ENCODE measurements at places on chromosomes 7 and 10.

GRCh38 chr10:3781468-3782145 lies 3.4 kb downstream of the KLF6 start:
- peak; percentile 67 for DNase-seq

- no peak for DNase-seq
Measured at GRCh38 chr7:157458254-157458633, 121.4 kb downstream of the DNAJB6 start.

- DNase-seq = no peak
Measured at GRCh38 chr7:116399819-116400218, 99.7 kb upstream of the CAV2 start.

DNA sequence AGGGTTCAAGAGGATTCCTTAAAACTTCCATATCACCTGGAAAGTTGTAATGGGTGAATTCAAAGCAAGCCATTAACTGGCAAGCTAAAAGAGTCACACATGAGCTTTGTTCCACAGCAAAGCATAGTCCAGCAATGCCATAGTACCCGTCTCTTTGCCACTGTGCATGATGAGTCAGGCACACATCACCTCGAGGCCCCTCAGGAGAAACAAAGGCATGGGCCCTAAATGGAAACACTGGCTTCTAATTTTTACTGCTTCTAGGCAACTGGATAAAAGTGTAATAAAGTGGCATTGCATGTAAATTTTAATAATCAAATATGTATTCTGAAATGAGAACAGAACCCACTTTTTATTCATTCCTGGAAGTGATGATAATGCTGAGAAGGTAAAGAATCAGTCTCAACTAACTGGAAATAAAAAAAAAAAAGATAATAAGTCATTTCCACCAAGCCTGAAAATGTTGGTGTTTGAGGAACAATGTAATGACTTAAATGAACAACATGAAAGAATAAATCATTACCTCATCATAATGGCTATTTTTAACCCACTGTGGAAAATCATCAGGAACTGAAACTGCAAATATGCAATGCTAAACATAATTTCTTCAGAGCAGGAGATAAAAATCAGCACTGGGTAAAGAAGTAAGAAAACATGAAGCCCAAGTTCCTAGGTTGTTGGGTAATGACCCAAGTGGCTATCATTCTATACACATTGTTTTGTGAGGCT lies 104.9 kb downstream of the CDK6 start:
- no peak for DNase-seq

DNA sequence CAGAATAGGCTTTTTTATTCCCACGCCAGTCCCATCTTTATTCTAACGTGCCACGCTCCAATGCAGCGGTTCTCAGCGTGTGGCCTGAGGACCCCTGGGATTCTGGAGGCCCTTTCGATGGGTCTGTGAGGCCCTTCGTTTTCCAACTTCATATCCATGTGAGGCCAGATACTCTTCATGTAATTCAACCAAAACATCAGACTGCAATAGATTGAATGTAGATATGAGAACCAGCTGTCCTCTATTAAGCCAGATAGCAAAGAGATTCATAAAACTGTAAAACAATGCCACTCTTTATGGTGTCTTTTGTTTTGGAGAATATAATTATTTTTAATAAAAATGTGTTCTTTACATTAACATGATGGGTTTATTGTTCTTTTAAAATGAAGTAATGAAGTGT lies 53.2 kb upstream of the KMT2C start:
- no peak for DNase-seq

DNA sequence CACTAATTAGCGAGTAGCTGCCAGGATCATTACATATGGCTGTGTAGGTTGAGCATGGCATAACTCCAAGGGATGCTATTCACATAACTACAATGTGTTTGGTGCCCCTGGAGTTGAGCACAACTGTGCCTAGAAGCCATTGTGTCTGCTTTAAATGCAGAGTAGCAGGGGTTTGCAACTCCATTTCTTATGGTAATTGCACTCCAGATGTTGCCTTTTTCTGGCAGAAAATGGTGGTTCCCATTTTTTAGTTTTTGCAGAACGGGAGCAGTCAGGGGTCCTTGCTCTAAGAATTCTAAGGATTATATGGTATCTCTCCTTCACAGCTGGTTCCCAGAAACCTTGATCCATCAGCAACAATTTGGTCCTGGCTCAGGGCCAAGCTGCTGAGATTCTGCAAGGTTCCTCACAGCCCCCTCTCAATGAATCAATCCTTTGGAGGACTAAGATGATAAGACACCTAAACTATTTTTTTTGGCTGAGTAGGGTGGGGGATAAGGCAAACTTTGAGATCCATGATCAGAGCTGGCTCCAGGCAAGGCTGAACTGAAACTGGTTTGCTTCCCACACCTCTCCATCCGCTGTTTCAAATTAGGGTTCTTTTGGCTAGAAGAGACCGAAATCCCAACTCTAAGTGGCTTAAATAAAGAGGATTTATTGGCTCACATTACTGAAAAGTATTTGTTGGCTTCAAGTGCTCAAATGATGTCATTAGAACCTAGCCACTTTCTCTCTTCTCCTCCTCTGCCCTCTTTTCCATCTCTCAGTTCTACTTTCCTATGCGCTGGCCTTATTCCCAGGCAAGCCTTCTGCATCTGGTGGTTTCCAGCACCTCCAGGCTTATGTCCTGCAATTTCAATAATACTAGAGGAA lies 97.5 kb upstream of the CCDC6 start:
- DNase-seq = no peak

DNA sequence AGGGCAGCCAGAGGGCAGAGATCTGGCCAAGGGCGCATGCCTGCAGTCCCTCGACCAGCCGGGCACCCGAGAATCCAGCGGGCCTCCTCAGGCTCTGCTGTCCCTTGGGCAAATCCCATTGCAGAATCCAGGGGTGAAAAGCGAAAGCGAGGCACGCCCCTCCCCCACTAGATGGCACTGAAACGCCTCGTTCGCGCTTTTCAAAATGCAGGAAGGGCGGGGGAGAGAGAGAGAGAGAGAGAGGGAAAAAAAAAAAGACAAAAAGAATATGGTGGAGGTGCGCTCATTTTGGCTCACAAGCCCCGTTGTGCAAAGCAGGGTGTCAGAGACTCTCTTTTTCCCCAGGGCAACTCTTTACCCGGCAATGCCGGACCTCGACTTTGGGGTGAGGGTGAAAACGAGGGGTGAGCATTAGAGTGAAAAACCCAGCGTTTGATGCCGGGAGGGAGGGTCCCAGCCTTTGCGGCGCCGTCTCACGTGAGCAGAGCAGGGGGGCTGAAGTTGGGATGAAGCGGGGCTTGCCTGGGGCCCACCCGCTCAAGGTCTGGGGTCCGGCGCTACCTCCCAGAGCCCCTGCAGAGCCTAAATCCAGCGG lies 2.5 kb upstream of the TMEM178B start:
- no peak for DNase-seq

DNA sequence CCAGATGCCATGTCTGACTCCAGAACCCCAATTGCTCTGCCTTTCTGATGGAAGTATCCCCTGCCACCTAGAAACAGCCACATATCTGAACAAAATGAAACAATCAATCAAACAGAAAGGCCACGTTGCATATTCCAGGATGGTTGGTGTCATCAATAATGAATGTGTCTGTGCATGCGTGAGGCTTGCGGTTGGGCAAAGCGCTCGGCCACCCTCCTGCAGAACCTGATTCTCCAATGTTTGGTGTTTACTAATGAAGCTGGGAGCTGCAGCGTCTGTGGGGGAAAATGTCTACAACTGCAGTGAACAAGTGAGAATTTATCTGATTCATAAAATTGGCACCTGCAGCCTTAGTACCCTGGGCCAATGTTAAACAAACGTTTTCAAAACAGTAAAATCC lies 121.2 kb upstream of the ADARB2 start:
- no peak for DNase-seq

- DNase-seq = no peak
Measured at GRCh38 chr7:79515358-79515757, 61.9 kb upstream of the MAGI2 start.

GRCh38 chr7:158583143-158583542 lies 4.5 kb downstream of the PTPRN2 start:
- no peak for DNase-seq

- no peak for DNase-seq
Measured at GRCh38 chr7:81638198-81638597, 131.6 kb downstream of the HGF start.

DNA sequence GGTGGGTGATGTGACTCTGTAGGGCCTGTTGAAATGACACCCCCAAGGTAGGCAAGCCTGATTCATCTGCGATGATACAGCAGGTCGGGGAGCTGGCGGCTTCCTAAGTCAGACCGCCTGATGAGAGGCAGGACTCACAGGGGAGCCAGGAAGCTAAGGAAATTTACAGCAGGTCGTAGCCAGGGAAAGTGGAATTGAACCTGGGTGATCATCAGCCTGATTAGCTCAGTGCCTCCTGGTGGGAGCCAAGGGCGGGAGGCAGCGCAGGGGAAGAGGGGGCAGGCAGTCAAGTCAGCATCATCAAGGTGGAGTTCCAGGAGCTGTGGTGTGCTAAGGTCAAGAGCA lies 18.5 kb upstream of the TRIM56 start:
- DNase-seq = no peak

- no peak for DNase-seq
Measured at GRCh38 chr7:628826-629225, 97.7 kb upstream of the DNAAF5 start.

DNA sequence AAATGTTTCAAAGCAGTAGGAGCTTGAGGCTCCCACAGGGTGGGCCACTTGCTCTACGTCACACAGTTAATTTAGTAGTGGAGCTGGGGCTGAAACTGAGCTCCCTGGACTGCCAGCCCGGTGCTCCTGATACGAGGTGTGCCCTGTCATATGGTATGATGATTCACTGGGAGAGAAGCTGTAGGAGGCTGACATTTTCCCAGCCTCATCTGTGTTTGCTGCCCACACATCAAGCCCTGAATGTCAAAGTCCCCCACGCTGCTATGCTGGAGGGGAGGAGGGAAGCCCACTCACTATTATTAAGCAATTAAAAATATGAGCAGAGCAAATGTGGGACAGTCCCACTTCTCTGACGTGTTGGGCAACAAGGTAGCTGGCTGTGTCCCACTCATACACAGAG lies 81.2 kb upstream of the SORCS3 start:
- DNase-seq = no peak

- DNase-seq = no peak
Measured at GRCh38 chr10:102159051-102159597, 6.9 kb downstream of the NOLC1 start.

- DNase-seq = no peak
Measured at GRCh38 chr10:6151087-6151977, 51.4 kb upstream of the PFKFB3 start.

DNA sequence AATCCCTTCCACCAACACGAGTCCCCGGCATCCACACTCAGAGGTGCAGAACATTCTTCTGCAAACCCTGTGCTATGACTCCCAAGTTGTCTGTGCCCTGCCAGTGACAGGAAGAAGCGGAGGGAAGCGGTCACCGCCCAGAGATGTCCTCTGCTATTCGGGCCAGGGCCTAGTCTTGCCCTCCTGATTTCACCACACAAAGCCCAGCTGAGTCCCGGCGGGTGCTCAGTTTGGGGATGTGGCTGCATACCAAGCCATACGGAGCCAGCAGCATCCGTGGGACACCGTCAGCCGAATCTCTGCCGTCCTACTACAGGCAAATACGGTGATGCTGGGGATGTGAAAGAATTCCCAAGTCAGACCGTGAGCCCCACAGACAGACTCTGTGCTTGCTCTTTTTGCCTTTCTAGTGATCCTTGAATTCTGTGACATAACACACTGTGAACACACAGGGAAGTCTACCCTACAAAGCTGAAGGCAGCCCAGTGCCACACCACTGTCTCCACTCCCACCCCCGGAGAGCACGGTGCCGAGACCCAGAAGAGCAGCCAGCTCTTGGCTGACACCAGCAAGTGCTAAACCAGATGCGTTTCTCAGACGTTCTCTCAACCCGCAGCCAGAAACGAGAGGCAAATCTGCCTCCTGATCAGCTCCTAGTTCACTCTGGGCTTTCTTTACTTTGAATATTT lies 2.0 kb downstream of the STK32C start:
- DNase-seq = no peak

DNA sequence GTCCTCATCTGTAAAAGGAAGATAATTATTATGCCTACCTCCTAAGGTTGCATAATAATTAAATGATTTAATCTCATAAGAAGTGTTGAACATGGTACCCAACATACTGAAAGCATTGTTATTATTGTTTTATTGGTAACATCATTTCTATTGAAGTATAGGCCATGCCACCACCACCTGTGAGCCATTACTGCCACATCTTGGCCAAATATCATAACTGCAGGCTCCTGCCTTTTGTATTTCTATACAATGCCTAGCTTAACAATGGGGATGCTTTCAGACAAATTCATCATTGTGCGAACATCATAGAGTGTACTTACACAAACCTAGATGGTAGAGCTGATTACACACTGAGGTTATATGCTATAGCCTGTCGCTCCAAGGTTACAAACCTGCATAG lies 61.1 kb upstream of the NPSR1 start:
- DNase-seq = no peak

- DNase-seq = no peak
Measured at GRCh38 chr10:51052163-51052562, 22.1 kb upstream of the PRKG1 start.

GRCh38 chr7:29352041-29352440 lies 157.5 kb downstream of the CHN2 start:
- no peak for DNase-seq

DNA sequence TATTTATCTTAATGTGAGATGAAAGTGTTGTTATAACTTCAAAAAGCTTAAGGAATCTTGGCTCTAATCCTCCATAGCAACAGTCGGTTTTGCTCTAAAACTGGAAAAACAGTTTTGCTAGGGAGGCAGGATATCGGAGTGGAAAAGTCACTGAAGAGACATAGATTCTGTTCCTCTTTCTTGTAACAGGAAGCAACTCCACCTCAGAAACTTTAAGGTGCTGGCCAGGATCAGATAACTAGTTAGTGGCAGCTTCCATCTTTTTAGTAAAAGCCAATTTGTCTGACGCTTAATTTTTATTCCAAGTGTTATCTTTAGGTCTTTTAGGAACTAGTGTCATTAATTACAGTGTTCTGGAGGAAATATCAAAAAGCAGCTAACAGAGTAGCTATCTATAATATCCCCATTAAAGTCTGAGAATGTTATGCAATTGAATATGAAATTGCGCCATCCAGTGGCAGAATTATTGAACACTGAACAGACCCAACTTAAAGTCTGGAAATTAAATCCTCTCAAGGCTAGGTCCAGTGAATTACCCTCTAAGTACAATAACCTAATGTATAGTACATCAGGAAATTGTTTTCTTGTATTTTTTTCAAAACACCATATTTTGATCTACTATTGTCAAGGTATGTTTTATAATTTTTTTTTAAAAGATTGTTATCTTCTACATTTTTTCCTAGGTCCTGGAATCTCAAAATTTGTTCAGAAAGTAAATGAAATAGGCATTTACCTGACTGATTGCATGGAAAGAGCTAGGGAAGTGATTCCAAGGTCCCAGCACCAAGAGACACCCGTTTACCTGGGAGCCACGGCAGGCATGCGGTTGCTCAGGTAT lies 65.9 kb upstream of the CC2D2B start:
- no peak for DNase-seq
